ENCODE measurements at places on chromosomes 4 and X. TPM values are rescaled to one million over a fixed set of nuclear protein-coding genes. Genes with fewer than 3 reads are reported as not detected.

Gene GPR119
- polyA plus RNA-seq = not detected

DNA sequence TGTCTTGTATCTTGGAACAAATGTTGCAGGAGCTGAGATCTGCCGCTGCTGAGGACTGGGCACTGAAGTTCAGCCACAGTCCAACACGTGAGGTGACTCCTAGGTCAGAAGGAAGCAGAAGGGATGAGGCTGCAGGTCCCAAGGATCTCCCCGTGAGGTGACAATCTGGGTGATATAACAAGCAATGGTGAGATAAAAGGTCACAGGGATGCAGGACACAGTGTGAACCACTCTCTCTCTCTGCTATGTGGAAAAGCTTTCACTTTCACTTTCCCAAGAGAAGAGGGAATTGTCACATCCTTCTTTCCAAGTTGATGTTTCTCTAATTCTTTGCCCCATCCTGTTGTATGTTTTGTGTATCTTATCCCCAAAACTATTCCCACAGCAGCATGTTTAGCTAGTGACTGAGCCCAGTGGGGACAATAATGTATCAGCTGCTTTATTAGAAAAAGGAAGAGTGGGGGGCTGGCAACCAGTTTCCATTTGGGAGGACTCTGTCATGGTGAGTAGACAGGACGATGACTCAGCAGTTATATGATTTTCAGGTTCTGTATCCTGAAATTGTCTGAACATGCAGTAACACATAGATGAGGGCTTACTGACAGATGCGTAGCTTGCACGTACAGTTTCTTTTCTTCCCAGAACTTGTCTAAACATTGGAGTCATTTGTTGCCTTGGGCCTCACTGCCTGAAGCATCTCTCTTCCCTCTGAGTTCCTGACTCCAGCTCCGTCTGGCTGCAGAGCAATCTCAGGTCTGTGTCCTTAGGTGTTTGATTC is 1415.8 kb upstream of the TENM3 start:
- DNase-seq = peak; percentile 7

Gene ZNF275
- 18.7 TPM for polyA plus RNA-seq

GRCh38 chr4:144202081-144202480 is 61.6 kb upstream of the GYPA start:
- DNase-seq = no peak

GRCh38 chr4:66949419-66949818 is 595.9 kb downstream of the CENPC start:
- no peak for DNase-seq

DNA sequence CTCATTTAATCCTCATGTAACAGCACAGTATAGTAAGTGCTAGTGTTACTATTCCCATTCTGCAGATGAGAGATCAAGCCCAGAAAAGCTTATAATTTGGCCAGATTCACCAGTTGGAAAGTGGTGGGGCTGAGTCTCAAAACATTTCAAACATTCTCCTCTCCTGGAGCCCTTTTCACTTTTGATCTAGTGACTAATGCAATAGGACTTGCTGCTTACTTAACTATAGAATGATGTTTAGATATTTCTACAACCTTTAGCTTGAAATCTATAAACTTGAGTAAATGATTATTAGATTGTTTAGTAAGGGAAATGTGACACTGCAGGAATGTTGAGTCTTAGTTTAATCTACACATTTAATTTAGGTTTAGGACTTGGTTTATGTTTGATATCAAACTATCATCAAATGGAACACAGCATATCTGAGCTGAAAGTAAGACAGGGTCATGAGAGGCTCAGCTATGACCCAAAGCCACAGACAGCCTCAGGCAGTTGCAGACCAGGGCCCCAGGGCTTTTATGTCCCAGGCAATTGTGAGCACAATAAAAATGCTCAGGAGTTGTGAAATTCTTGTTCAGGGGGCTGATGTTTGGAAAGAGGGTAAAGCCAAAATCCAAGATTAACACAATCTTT is 199.5 kb upstream of the HS3ST1 start:
- no peak for DNase-seq

All from right renal pelvis (tissue), 4 donors.